Trophoblast cell (in vitro differentiated cells and primary cell): ENCODE measurements at places on chromosomes 3 and 15.
A peak's percentile ranks its signal among the peaks of the same experiment; 100 is the strongest.

DNA sequence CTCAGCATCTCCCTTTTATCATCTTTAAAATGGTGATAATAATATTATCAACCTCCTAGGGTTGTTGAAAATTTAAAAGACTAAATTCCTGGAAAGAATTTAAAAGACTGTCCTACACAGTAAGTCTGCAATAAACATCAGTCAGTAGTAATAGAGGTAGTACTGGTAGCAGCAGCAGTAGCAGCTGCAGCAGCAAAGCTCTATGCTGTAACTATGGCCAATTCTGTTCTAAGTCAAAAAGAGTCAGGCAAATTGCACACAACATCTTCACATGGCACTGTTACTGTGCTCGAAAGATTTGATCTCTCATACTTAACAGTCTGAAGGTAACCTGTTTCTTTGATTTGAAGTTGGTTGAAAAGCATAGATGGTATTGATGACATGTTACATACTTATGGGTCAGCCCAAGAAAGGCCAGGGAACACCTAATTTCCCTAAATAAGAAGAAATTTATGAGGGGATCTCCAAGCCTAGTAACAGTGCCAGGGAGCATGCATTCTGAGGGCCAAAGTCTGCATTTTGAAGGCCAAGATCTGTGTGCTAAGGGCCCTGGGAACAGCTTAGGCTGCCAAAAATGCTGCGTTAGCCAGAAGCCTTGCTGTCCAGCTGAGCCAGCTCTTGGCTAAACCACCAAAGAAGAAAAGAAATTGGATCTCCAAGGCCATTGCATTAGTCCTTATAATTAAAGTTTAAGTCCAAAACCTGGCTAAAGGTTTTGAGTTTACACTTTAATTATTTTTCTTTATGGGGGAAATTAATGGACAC, 68.2 kb downstream of the SIDT1 start:
- DNase-seq, result no peak

- no peak for DNase-seq
Observed at GRCh38 chr3:87203809-87204208, 23.3 kb upstream of the CHMP2B start.

GRCh38 chr15:97691799-97692198, 268.7 kb upstream of the ARRDC4 start:
- DNase-seq, result peak; percentile 93

- no peak for DNase-seq
Observed at GRCh38 chr15:80431635-80432344, 27.6 kb downstream of the ARNT2 start.

DNA sequence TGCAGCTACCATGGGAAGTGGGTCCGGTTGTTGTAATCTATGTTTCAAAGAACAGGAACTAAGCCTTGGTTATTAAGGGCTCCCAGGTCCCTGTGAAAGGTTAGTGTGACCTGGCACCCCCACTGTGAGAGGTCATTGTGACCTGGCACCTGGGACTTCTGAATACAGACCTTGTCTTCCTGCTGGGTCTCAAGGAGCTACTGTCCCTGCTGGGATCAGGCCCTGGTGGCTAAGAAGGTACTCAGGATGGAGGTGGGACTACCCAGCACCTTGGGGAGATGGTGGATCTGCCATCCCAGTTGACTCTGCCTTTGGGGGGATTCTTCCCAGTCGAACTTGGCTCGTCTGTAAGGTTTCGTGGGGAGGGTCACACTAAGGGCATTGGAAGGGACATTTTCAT, 10.3 kb upstream of the SLCO2A1 start:
- DNase-seq, result no peak

- DNase-seq, result no peak
Observed at GRCh38 chr15:33314069-33314468, 3.3 kb downstream of the RYR3 start.

- DNase-seq, result no peak
Observed at GRCh38 chr3:63193647-63194046, 84.5 kb upstream of the SYNPR start.

DNA sequence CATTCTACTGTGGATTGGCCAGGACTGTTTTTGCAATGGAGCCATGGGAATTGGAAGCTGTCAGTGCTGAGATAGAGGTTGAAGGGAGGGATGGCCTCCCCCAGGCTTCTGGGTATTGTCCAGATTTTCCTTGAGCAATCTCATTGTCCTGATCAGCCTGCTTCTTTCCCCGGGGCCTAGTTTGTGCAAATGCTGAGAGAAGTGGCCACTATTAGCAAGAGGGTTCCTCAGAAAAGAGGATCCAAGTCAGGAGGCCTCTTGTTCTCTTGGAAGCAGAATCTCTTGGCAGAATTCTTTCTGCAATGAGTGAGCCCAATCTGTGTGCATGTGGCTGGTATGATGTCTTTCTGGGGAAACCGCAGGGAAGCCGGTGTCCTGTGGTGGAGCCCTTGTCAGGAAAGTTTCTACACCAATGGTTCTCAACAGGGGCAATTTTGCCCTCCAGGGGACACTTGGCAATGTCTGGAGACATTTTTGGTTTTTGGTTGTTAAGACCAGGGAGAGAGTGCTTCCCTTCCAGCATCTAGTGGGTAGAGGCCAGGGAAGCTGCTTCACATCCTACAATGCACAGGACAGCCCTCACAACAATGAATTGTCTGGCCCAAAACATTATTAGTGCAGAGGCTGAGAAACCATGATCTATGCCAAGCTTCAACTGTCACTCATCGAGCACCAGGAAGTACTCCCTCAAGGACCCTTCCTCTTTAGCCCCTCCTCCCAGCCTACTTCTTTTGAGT, 2.0 kb downstream of the LIPC start:
- DNase-seq, result no peak

DNA sequence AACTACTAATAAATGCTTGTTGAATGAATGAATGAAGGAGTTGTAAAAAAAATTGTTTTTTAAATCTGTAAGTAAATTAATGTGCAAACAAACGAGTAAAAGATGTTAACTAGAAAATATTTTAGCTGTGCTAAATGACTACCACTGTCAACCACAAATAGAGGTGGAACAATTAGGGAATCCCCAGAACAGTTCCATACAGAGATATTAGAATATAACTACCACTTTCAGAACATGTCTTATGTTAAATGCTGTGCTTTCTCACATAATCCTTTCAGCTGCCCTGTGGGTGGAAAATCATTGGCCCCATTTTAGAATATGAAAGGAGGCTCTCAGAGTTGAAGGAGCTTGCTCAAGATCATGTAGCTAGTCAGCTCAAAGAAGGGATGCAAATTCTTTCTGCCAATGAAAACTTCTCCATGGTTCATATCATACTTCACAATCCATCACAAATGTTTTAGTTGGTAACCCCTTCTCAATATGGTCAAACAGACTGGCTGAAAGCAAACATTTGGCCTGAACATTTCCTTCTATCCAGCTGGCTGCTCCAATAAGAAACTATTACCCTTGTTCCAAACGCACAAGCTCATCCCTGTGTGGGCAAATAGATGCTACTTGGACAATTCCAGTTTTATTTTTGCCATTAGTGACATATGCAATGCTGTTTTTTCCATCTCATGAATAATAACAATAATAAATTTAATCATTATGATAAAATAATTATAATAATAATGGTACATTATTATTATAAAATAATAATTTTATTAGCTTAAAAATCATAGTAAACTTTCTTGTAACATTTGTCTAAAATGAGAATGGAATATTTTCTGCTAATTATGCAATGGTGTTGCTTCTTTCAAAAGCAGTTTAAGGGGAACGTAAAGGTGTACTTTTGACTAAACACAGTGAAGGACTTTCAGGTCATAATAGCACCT, 290.4 kb upstream of the STT3B start:
- no peak for DNase-seq

DNA sequence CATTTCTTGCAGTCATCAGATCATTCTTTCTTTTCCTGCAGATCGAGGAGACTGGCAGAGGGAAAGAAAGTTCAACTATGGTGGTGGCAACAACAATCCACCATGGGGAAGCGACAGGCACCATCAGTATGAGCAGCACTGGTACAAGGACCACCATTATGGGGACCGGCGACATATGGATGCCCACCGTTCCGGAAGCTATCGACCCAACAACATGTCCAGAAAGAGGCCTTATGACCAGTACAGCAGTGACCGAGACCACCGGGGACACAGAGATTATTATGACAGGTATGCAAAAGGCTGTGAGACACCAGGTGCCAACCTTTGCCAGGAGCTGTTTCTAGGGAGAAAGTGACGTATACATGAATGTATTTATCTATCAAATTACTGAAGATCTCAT, 69.0 kb downstream of the RGMA start:
- no peak for DNase-seq

DNA sequence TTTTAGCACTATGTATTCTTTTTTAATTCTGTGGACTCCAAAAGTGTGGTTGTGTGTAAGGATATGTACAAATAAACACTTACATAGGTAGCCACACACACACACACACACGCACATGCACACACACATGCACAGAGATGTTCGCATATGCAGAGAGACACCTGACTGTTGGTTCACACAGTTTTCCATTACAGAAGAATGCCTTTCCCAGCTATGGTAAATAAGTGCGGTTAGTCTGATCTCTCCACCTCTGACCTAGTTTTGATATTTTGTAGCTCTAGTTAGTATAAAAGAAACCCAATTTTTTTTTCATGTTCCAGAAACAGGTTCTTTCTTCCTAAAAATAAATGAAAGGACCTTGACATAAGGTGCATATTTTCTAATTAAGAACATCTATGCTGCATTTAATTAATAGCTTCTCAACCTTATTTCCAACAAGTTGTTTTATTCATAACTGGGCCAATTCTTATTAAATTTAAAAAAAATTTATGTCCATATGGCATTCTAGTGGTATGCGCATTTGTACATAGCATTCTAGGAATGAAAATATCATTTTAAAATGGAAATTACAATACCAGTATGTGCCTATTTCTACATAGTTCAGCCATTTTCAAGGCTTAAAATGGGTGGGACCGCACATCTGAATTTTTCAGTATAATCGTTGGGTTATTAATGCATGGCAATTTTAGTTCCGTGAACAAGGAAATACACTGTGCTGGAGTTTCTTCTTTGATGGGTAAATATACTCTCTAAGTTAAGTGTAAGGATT, 27.2 kb downstream of the TMEM108 start:
- no peak for DNase-seq

GRCh38 chr15:38503496-38503895, 49.6 kb downstream of the FAM98B start:
- no peak for DNase-seq

DNA sequence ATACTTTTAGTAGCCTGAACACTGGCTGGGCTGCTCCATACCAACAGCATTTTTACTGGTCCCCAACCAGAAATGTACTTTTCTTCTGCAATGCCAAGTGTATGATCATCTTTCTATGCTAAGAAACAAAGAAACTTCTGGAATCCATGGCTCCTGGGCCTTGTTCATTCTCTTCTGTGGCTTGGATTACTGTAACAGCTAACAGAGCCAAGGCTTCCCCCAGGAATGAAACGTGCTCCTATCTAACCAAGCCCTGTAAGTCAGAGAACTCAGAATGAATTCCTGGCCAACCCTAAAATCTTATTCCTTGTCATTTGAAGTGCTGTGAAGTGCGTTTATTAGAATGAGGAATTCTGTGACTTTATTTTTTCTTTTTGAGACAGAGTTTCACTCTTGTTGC, 102.9 kb upstream of the RAD18 start:
- DNase-seq, result no peak

DNA sequence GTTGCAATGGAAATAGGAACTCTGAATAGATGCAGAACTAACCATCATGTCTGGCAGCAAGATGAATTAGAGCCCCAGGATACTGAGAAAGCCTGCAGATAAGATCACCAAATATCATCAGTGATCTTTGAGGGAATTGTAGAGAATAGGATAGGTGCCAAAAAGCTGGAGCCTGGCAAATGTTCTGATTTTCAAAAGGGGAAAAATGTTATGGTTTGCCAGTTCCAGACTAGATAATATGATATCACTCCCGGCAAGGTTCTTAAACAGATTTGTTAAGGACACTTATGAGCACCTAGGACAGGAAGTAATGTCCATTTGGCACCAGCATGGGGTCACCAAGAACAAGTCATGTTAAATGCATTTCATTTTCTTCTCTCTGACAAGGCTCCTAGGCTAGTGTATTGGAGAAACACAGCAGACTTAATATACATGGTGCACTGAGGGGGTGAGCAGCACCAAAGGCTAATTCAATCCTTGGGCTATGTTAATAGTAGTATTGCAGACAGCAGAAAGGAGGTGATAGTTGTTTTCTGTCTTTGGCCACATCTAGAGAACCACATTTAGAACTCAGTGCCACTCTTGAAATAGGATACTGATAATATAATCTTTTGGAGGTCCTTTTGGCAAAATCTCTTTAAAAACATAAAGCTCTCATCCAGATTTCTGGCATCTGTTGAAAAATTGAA, 4.8 kb downstream of the SRGAP3 start:
- DNase-seq, result no peak

DNA sequence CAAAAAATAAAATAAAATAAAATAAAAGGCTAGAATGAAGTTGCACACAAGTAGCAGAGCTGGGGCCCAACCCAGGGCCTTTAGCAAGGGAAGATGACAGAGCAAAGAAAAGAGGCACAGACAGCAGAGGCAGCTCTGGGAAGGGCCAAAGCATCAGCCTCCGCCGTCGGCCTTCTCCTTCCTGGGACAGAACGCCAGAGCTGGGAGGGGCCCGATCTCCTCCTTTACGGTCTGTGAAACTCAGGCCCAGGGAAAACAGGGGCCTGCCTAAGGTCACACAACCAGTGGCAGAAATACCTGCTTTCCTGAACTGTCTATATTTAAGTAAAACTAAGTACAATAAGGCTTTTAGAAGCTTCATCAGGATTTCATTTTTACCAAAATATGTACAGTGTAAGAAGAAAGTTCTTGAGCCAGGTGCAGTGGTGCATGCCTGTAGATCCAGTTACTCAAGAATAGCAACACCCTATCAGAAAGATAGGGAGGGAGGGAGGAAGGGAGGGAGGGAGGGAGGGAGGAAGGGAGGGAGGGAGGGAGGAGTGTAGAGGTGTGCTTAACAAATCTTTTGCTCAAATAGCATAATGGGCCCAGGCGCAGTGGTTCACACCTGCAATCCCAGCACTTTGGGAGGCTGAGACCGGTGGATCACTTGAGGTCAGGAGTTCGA, 43.0 kb upstream of the MUC4 start:
- DNase-seq, result peak; percentile 71
